ENCODE measurements at places on chromosomes 4 and X.

DNA sequence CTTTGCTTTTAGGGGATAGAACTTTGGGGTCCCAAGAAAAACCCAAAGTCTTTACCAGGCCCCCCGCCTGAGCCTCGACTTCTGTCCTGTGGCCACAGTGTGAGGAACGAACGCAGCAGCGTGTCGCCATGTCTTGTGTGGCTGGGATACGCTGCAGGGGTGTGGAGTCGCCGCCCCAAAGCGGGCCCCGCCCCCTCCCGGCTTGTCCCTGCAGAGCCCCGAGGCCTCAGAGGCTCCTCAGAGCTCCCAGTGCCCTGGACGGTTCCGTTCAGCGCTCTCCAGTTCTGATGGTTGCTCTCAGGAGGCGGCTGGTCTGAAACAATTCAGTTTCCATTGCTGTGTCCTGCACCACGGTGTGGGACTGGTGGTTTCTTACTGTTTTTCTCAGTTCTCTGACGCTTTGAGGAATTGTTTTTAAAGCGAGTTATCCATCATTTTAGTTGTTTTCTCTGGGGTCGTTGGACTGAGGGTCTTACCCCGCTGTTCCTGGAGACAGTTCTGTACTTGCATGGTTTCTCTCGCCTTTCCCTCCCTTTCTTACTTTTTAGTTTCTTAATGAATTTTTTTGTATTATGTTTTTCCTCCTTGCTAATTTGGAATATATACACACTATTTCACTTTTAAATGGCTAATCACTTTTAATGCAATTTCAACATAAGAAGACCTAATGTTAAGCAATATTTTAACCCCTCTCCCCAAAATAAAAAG, 1.6 kb upstream of the IDUA start:
- DNase-seq, result peak; percentile 57

- DNase-seq, result no peak
These were observed 529 bp upstream of the CITED1 start for GRCh38 chrX:72306085-72306801.

GRCh38 chr4:72974694-72975487, 94.6 kb downstream of the COX18 start:
- DNase-seq, result no peak

DNA sequence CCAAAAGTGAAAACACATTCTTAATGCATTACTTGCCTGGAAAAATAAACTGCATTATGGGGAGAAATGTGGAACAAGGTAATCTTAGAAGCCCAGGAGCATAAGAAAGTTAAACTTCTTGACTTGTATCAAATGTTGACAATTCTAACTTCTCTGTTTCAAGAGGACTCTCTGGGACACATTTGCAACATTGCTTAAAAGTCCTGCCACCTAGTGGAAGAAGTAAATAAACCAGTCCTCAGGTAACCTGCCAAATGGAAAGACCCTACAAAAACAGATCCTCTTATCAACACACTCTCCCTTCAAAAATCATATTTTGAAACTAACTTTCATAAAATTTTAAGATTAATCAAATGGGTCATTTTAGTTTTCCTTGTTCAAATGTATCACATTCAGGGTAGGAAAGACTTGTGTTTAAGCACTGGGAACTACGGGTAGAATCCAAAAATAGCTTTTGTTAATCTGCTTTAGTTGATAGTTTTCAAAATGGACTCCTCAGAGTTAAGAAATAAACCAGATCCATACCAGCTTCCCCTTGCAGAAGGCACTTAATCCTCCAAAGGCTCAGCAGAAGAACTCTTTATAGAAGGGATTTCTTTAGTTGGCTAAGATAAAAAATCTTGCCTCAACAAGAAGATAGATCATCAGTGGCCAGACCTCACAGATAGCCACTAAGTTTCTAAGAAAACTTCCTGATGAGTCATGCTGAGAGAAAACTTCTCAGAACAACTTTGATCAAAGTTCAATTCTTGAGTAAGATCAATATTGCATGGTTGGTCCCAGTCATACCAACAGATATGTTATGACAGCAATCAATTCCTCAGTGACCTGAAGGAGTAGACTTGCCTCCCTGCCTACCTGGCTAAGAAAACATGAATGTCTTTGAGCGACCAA, 141.7 kb downstream of the HHIP start:
- no peak for DNase-seq

- no peak for DNase-seq
These were observed 113.0 kb downstream of the ARX start for GRCh38 chrX:24902806-24903205.

GRCh38 chrX:101605728-101606127, 12.1 kb downstream of the ARMCX6 start:
- no peak for DNase-seq

GRCh38 chr4:68272860-68273259, 27.4 kb upstream of the TMPRSS11B start:
- DNase-seq, result no peak

DNA sequence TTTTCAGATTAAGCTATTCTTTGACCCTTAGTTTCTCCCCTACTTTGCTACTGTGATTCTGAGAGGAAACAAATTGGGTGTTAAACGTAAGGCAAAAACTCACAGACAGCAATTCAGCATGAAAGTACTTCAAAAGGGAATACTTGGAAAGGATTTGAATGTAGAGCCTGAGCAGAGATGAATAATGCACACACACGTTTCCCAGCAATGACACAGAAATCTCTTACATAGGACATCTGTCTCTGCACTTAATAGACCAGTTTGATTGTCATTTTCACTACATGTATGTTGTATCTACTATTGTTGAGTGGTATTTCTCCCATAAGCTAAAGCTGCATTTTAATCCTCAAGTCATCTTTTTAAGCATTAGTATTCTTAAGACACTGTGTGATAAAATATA, 166.1 kb upstream of the TEX13C start:
- DNase-seq, result no peak

GRCh38 chrX:66760651-66761050, 121.8 kb upstream of the EDA2R start:
- no peak for DNase-seq

DNA sequence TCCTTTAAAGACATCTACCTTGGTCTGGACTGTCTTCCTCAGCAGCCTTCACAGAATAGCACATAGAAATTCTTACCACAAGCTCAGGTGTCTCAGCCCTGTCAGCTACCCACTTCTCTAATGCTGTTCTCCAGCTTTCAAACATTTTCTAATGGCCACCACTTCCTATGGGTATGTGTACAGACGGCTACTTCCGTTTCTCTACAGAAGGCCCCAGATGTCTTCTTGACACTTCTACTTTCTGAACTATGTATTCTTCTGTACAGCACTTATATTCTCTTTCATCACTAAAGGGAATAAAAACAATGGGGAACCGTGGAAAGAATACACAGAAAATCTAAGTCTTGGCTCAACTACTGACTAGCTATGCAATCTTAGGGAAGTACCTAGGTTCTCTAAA, 13.3 kb downstream of the OPHN1 start:
- no peak for DNase-seq

DNA sequence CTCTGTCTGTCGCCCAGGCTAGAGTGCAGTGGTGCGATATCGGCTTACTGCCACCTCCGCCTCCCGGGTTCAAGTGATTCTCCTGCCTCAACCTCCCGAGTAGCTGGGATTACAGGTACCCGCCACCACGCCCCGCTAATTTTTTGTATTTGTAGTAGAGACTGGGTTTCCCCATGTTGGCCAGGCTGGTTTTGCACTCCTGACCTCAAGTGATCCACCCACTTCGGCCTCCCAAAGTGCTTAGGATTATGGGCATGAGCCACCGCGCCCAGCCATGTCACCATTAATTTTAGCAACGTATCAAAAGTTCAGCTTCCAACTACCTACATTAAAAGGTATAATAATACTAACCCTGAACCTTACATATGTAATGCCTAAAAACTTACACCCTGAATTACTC, 940 bp upstream of the UTP3 start:
- no peak for DNase-seq

- no peak for DNase-seq
These were observed 154.9 kb upstream of the BMP3 start for GRCh38 chr4:80875642-80876041.

DNA sequence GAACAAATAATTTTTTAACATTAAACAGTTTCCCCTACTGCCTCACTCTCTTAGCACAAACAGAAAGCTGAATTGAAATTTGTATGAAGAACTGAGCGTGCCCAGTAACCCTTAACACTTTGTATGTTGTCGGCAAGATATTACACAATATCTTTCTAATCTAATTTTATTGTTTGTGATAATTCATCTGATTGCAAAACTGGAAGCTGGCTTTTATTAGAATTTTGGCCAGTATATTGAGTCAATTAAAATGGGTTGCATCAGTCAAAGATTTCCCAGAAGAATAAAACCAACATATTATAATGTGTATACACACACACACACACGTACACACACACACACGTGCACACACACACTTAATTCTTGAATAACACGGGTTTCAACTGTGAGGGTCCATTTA, 2332.1 kb downstream of the PCDH7 start:
- DNase-seq, result no peak

DNA sequence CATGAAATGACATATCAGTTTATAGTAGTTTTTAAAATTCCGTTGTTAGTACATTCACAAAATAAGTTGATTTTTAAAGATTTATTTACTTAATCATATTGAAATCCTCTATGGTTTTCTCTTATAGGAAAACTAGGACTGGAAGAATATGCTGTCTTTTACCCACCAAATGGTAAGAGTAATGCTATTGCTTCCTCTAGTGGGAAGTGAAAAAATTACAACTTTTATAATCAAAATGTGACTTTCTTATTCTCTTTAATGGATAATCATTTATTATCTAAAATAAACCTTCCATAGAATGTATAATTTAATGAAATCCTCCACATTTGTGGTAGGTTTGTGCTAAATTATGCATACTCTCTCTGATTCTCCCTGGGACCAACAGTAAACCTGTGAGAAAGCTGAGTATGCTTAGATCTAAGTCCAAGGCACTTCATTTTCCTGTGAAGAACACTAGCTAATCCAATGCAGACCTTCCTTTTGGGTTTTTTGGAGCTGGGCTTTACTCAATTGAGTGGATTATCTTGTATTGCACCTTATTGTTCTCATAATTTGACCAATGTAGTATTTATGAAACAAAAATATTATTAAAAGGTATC, 136.2 kb downstream of the TBC1D19 start:
- no peak for DNase-seq
